ENCODE measurements at places on chromosomes 2 and 18.

DNA sequence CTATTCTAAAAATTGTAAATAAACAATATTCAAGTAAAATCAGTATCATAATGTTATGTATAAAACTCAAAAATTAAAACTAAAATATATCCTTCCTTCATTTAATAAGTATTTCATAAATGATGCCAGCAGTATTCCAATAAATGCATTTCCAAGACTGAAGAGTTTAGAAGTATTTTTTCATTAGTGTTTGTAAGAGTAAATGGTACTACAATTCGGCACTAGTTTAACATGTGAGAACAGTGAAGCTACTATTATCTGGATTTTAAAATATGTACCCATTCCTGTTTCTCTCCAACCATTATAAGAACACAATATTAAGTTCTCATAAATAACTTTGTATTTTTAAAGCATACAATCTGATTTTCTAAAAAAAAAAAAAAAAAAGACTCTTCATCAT lies 3.3 kb downstream of the BAZ2B start:
- DNase-seq: no peak

DNA sequence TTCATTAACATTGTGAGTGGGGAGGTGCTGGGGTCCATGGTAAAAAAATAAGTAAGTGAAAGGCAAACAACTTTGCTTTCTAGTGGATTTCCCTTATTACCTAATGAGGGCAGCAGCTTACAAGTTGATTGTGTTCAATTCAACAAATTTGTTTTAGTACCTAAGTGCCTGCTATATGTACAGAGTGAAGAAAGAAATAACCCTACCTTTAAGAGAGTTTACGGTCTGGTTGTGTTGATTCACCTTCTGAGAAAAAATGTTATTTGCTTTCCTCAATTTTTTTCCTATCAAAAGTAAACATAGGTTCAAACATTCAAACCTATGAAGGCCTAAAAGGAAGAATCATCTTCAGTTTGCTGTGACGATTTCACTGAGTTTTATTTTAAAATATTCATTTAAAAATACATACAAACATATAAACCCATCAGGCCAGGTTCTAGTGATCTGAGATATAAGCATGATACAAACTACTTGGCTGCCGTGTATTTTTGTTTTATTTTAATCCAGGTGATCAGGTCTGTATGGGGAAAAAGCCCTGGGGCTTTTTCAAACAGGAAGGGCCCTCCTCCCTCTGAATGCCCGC lies 1.5 kb upstream of the SPTBN1 start:
- no peak for DNase-seq

GRCh38 chr2:109208071-109208950 lies 79.3 kb downstream of the SH3RF3 start:
- DNase-seq: no peak

GRCh38 chr2:217184242-217184641 lies 324.4 kb upstream of the TNP1 start:
- DNase-seq: no peak

DNA sequence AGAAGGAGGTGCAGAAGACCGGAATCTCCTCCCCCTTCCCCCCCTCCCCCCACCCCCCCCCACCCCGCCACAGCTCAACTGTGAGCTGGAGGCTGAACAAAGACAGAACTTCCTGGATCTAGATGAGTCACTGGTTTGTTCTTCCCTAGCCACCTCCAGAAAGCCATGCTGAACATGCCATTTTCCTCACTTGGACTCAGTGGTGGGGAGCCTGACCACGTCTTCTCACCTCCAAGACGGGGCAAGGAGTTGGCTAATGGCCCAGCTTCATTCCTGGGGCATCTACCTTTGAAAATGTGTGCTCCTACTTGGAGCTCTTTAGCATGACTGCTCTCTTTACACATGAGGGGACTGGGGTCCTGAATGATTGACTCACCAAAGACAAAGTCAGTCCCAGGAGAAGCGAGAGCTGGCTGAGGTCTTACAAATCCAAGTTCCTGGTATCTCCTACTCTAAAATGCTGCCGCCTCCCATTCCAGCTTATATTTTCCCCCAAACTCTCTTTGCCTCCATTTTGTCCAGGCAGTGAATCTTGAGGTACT lies 22.6 kb upstream of the FZD5 start:
- DNase-seq: no peak

DNA sequence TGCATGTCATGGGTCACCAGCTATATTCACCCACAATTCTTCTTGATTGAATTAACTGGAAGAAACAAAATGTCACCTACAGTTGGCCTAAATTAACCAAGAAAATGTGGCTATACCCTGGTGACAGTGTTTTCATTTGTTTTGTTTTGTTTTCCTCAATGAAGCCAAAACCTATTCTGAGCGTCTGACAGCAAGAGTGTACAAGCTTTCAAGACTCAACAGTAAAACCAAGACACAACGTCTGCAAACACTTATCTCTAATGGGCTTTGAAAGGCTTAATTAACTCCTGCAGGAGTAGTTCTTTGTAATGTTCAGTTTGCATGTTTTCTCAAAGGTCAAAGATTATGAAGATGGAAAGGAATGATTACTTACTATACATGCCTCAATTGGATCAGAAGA lies 827.6 kb upstream of the KLHL29 start:
- DNase-seq: no peak

DNA sequence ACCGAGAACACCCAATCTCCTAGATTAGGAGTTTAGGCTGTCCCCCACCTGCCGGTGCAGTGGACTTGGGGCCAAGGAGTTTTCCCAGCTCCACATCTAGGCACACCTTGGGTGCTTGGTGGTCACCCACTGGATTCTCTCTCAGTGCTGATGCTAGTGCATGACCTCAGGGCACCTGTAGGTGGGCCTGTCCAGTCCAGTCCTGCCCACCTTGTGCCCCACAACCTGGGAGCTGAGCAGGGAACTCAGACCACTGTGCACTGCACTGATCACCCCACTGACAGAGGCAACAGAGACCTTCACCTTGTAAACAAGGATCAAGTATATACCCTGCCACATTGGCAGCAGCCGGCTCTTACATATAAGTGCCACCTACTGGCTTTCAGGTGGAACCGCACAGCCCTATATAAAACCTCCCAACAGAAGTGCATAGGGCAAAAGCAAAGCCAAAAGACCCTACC lies 12.7 kb upstream of the CDH19 start:
- no peak for DNase-seq

GRCh38 chr18:37258819-37259218 lies 306.8 kb downstream of the CELF4 start:
- DNase-seq: no peak

DNA sequence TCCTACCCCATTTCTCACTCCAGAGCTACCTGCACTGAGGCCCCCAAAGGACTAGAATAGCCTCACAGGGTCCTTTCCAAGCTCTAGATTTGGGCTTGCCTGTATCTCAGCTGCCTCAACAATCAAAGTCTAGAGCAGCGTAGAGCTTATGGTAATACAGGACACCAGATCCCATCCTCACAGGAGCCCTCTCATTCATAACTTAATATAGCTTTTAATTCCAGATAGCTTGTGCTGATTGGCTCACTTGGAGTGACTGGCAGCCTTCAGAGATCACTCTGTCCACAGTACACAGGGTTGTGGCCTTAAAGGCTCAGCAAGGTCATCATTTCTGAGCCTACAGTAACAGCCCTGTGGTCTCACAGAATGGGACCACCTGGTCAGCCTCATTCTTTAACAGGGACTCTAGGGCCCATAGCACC lies 51.4 kb downstream of the ZFP36L2 start:
- DNase-seq: no peak

DNA sequence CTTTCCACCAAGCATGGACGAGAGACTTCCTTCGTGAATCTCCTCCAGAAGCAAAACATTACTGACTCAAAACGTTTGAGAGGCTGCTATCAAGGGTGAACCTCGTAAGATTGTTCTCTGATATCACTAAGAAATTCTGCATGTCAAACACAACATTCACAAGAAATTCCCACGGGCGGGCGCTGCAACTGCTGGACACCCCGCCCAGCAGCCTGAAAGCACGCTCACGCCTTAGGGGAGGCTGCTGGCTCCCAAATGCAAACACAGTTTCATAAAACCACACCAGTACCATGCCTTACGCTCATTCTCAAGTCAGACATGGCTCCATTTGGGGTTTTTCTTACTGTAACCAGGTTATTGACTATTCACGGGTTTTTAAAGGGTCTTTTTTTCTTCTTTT lies 39.0 kb downstream of the MBP start:
- DNase-seq: no peak

DNA sequence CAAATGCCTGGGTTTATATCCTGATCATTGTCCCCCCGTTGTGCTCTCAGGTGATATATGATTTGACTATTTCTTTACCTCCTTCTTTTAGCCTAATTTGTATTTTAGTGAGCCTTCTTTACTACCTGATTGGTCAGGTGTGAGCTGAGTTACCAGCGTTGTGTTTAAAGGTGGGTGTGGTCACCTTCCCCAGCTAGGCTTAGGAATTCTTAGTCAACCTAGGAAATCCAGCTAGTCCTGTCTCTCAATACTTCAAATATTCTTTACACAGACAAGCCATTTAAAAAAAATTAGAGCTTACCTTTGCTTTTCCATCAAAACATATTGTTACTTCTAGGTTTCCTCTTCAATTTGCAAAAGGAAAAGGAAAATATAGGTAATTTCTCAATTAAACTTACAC lies 30.2 kb downstream of the KYNU start:
- no peak for DNase-seq

DNA sequence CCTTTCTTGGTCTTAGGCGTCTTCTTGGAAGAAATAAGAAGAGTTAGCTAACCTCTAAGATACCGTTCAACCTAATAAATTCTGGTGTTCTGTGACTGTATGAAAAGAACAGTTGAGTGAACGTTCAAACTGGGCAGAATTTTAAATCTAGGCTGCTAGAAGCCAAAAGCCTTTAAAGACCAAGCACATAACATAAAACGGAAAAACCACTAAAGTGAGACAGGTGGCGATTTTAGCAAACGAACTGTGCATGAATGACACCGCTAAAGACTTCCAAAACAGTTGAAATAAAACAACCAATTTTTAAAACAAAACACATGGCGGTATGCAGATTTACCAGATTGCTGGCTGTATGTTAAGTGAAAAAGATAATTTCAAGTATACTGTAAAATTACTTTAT lies 73.1 kb downstream of the GALNT13 start:
- DNase-seq: no peak

- no peak for DNase-seq
Measured at GRCh38 chr2:228657807-228658402, 476.4 kb upstream of the SPHKAP start.

- DNase-seq: no peak
Measured at GRCh38 chr2:235265348-235265965, 228.4 kb upstream of the AGAP1 start.

Measured in effector CD4-positive, alpha-beta T cell (primary cell).